NCI-H1105 (cell line): ENCODE measurements at places on chromosomes 6 and 20.

- no peak for DNase-seq
These were observed 5.8 kb upstream of the MANBAL start for GRCh38 chr20:37283530-37284195.

DNA sequence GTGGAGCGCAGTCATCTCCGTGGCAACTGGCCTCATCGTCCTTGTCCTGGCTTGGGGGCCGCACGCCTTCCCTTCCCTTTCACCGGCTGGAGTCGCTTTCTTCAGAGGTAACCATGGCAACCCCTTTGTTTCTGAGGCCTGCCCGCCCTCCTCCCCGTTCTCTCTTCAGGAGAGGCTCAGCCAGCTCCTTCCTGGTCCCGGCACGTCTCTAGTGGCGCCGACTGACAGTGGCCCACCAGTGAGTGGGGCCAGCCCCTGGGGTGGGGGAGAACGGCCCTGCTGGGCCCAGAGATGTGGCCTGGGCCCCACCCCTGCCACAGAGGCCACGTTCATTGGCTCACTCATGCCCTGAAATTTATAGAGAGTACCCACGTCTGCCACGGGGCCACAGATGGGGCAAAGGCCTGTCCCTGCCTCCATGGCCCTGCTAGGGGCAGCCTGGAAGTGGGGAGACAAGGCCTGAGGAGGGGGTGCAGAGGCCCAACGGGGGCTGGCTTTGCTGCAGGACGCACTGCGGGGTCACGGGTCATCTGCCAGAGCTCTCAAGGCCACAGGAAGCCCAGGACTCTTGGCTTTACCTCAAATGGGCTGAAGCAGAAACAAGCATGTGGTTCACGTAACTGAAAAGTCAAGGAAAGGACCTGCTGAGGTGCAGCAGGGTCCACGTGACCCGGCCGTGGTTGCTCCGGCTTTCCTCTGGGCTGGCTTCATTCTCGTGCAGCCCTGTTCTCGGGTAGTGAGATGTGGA is 1.4 kb upstream of the OSBPL2 start:
- no peak for DNase-seq

DNA sequence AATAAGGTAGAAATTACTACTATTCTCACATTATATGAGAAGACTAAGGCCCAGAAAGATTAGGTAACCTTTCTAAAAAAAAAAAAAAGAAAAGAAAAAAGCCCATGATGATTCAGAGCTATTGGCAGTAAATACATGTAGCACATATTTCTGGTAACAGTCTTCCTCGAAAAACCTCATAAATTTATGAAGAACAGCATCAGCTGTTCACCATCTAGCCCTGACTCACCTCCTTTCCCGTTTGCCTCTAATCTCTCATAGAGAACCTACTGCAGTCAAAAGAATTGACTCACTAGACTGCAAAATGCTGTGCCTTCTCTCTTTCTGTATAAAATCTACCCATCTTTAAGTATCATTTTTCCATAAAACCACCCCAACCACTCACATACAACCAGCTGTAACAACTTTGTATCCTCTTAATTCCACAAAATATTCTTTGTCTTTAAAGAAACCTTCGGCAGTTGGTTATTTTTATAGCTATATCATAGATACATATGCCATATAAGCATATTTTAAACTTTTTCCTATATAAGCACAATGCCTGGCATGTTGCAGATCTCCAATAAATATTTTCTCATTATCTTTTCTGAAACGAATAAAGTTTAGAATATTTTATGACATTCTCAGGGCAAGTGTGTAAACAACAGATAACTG is 152.7 kb upstream of the ENPP5 start:
- DNase-seq: no peak

GRCh38 chr6:80544976-80545722 is 438.7 kb downstream of the BCKDHB start:
- DNase-seq: no peak

DNA sequence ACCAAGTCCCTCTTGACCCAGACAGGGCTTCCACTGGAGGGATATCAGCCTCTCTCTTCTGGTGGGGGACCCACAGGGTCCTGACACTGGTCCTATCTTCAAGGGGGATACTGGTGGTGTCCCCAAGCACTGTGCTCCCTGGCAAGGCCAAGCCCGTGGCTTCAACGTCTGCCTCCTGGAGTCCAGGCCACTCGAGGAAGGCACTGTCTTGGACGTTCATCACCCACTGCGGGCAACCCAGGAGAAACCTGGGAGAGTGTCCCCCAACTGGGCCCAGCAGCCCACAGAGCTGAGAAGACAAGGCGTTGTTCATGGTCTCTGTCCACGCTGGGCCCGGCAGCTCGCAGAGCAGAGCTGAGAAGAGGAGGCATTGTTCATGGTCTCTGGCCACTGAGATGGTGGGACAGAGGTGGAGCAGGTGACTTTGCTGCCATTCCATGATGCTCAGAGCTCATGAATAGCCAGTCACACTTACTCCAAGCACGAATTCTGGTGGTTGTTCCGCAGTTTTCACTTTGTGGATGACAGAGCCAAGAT is 37.5 kb upstream of the FRMD1 start:
- DNase-seq: no peak

DNA sequence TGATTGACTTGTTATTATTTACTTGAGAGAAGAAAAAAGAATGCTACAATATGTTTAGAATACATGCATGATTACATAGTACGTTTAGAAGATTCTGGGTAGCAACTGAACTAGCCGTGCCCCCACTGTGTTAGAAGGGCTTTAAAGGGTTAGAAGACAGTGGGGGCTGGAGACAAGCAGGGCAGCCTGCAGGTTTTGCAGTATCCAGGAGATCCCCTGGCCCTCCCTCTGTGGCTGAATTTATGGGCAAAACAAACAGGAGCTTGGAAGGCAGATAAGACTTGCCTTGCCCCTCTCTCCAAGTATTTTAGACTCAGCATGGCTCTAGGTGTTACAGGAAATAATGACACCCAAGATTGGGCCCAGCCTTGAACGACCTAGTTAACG is 179.2 kb downstream of the CLIC5 start:
- DNase-seq: no peak

DNA sequence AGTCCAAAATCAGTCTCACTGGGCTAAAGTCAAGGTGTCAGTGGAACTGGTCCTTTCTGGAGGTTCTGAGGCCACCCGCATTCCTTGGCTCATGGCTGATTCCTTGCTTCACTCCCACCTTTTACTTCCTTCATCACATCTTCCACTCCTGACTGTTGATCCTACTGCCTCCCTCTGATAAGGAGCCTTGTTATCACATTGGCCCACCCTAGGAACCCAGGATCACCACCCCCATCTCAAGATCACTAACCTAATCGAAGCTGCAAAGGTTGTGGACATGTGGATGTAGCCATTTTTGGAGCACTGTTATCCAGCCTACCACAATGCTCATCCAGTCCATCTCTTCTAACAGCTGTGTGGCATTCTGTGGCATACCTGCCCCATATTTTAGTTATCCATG is 87.2 kb downstream of the TNFAIP3 start:
- DNase-seq: no peak

- DNase-seq: no peak
These were observed 32.5 kb upstream of the MCUR1 start for GRCh38 chr6:13846841-13847240.

GRCh38 chr6:46789434-46790354 is 3.5 kb upstream of the MEP1A start:
- no peak for DNase-seq

- no peak for DNase-seq
These were observed 6.3 kb downstream of the PPP1R14C start for GRCh38 chr6:150149146-150149545.

DNA sequence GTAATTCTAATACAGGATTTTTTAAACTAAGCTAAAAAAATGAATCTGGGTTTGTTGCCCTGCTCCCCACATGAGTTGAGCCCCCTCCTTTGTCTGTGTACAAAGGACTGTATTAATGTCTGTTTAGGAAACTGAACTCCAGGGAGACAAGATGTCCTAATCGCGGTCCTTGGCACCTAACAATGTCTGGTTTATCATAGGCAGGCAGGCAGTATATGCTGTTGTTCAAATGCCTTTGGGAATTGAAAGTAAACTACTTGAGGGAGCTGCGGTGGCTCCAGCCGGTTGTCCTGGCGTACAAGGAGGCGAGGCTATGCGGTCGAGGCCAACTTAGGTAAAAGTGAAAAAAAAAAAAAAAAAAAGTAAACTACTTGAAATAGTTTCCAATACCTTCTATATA is 98.5 kb downstream of the TULP4 start:
- no peak for DNase-seq

GRCh38 chr6:288866-289265 is 3.4 kb upstream of the DUSP22 start:
- DNase-seq: no peak

DNA sequence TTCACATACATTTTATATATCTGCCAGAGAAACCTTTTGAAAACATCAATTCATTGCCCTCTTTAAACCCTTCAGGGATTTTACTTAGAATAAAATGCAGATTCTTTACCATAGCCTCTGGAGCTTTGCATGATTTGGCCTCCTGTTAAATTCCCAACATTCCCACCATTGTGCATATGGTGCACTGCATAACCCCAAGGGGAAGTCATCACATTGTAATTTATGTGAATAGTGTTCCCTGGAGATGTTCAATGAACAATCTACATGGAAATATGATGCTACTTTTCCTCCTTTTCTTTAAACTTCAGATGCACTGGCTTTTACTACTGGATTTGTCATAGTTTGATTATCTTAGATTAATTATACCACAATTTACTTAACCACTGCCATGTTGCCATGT is 94.7 kb downstream of the PHF3 start:
- DNase-seq: no peak

DNA sequence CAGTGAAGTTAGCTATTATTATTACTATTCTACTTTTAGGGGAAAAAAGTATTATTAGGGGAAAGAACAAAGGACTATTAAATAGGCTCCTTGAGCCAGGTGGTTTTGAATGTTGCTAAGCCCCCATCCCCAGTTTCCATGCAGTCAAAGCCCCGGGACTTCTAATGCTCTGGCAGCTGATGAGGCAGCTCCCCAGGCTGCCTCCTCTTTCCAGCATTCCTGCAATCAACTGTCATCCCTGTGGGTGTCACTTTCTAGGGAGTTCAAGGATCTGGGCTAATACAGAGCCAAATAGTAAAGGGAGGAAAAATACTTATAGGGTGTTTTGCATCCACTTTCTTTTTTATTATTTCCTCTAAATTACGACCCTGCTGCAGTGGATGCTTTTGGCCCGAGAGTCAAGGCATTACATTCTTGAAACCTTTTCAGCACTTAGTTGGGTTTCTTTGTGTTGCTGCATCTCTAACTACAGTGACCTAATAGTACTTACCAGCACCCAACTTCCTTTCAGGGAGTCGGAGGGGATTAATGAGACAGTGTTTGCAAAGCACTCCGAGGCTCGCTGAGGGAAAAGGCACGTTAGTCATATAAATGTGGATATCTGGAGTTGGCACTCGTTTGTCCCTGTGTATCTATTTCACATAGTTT is 303.9 kb upstream of the MAP3K7 start:
- no peak for DNase-seq

DNA sequence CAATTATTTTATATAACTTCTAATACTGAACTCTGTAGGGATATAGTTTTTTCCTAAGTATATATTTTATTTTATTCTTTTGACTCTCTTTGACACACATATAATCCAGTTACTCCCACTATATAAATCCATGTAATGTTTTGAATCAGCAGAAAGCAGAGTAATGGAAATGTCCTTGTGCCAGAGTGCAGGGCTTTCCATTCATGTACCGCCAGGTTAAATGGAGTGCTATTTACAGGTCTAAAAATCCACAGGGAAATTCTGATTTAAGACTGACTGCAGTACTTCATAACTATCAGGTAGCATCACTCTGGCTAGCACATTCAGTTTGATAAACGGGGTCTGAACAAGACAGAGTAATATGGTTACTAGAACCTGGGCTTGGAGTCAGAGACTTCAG is 626.8 kb downstream of the COL12A1 start:
- DNase-seq: no peak

DNA sequence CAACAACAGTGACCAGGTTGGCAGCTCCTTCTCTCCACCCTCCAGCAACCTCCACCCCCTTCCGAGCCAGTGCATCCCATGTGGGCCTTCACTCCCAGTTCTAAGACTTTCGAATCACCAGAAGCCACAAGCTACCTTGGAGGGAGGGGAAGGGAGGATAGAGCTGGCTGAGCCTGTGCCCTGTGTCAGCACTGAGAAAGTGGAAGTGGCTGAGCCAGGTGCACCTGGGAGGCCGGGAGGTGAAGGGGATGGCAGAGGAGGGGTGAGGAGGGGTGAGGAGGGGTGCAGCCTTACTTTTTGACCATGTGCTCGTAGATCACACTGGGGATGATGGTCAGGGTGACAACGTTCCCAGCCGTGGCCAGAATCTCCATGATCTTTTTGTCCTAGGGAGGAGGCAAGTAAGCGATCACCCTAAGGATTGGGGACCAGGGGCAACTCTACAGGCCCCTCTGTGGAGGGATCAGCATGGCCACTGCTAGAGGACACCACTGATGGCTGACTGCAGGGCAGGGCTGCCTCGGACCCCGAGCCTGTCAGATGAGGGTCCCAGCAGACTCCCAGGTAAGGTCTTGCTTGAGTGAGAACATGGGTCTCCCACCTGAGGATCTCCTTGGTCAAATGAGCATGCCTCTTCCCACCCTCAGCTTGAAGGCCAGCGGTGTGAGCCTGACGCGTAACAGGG is 18.3 kb downstream of the SDCBP2 start:
- DNase-seq: no peak

DNA sequence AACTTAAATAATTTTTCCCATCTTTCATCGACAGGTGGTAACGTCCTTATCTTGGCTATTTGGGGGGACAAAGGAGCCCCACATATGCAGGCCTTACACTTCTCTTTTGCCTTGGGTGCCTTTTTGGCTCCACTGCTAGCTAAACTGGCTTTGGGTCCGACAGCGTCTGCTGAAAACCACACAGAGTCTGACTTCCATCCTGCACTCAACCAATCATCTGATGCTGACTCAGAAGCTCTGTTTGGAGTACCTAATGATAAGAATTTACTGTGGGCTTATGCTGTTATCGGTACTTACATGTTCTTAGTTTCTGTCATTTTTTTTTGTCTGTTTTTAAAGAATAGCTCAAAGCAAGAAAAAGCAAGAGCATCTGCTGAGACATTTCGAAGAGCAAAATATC is 178.5 kb downstream of the SLC16A10 start:
- no peak for DNase-seq

DNA sequence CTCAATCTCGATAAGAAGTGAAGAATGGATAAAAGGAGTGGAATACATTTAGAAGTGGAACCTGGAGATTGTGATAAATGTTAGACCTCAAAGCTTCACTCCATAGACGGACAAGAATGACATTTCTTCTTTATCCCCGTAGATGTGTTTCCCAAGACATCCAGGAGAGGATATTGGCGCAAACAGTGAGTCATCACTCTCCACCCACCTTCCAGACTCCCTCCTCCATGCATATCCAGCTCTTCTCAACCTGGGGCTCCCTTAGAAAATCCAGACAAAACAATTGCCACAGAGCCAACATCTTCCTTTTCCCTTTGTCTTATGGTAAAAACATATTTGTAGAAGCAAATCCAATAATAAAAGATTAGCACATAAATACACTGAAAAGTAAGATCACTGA is 586.1 kb downstream of the PTPRT start:
- DNase-seq: no peak

- DNase-seq: no peak
These were observed 108.2 kb upstream of the NFATC2 start for GRCh38 chr20:51650685-51651134.
